ENCODE measurements at places on chromosomes 7 and 10.

GRCh38 chr7:68441645-68442044, 1156.6 kb upstream of the AUTS2 start:
- DNase-seq, result no peak

DNA sequence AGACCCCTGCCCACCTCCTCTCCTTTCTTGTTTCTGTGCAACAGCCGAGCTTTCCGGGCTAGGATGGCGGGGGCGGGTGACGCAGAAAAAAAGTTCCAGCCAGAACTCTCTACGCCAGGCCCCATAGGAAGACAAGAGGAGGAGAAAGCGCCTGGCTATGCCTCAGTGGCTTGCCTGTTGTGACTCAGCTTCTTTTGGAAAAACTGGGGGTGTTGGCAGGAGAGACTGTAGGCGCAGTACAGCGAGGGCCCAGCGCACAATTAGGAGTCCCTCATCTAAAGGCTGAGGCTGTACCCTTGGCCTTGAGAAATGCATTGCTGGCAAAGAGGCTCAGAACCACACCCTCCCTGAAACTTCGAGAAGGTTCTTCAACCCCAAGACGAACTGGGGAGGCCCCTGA, 28.0 kb upstream of the KPNA7 start:
- no peak for DNase-seq

GRCh38 chr7:98774884-98775283, 94.9 kb downstream of the TMEM130 start:
- no peak for DNase-seq

GRCh38 chr7:40763319-40764287, 628.8 kb downstream of the SUGCT start:
- no peak for DNase-seq

DNA sequence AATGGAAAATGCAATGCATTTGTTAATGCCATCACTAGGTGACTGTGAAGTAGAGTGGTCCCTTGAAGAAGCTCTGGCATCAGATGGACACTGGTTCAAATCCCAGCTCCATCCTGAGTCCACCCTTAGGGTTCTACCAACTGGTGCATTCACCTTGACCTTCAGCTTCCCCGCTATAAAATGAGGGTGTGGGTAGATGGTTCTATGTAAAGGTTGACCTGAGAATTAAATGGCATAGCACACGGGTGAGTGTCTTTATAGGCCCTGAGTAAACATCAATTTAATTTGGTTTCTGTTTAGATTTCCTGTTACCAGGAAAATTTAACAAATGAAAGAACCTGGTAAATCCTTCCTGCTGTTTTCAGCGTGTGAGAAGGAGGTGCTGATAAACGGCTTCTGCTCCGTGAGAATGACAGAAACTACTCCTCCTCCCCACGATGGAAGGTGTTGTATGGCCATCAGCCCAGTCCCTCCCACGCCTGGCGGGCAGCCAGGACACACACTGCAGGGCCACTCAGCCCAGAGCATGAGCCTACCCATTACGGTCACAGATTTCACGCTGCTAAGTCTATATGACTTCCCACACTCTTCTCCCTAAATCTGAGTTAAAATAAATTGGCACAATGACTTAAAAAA, 210.1 kb downstream of the TNS3 start:
- DNase-seq, result no peak

GRCh38 chr10:119702583-119702982, 23.3 kb upstream of the INPP5F start:
- DNase-seq, result no peak

GRCh38 chr10:76840802-76841201, 796.8 kb downstream of the KCNMA1 start:
- no peak for DNase-seq

- no peak for DNase-seq
Measured at GRCh38 chr10:94571081-94571480, 25.5 kb downstream of the HELLS start.

DNA sequence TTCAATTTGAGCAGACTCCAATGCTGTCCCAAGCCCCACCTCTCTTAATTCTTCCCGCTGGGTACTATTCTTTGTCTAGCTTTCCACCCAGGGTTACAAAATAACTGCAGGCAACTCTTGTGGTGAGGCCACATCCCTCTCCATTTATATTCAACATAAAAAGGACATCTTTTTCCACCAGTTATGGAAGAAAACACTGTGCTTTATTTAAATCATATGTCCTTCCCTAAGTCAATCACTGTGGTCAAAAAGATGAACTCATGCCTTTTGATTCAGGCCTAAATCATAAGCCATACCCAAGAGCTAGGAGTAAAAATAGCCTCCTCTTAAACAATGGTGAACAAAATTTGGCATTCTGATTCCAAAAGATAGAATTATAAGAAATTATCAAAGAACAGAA, 386.0 kb downstream of the SEMA3D start:
- DNase-seq, result no peak

DNA sequence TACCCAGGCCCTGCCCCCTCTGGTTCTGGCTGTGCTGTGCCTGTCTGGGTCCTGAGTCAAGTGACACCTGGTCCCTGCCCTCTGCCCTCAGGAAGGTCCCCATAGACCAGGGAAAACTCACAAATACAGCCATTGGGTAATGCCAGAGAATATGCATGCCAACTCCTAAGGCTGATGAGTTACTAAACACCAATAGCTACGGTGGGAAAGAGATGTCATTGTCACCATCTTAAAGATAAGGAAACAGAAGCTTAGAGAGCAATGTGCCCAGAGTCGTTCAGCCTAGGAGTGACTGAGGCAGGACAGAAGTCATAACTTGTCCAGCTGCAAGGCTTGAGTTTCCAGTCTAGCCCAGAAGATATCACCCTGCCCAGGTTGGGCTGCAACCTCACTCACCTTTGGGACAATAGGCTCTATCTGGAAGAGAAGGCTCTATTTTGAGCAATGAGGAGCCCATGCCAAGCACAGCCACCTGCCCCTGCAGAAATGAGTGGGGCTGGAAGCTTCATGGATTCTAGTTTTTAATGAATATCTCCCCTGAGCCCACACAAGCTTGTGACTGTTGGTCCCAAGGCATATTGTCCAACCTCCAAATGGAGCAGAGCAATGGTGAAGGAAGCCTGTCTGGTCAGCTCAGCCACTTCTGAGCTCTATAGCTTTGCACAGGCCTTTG, 42.6 kb downstream of the ZNF273 start:
- DNase-seq, result no peak

GRCh38 chr7:130369831-130370550, 10.3 kb upstream of the CPA1 start:
- DNase-seq, result no peak

DNA sequence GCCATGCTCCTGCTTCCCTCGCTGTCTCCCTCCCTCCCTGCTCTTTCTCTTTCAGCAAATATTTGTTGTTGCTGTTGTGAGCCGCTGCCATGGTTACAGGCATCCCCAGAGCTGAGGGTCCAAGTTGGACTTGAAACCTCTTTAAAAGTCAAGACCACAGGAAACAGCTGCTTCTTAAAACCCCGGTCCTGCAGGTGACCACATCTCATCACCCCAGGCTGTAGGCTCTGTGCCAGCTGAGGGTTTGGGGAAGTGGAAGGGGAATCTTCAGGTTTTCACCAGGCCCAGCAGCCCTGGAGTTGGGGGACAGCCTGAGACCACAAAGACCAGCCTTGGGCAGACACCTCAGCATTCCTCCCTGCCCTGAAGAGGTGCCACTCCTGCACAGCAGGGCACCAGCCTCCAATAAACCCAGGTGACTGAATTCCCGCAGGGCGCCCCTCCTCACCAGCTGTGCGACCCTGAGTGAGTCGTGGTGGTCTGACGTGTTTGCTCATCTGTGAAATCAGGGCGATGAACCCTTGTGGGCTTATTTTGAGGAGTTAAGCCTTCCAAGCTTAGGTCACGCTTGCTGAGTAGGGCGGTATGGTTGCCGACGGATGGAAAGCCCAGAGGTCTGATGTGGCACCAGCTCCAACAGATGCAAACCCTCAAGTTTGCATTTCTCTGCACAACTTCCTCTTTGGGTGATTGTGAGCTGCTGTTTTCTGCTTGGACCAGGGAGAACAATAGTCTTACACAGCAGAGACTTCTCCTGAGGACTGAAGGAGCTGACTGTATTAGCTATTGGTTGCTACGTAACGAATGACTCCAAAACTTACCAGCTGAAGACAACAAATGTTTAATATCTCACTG, 24.8 kb downstream of the NPTX2 start:
- DNase-seq, result no peak

DNA sequence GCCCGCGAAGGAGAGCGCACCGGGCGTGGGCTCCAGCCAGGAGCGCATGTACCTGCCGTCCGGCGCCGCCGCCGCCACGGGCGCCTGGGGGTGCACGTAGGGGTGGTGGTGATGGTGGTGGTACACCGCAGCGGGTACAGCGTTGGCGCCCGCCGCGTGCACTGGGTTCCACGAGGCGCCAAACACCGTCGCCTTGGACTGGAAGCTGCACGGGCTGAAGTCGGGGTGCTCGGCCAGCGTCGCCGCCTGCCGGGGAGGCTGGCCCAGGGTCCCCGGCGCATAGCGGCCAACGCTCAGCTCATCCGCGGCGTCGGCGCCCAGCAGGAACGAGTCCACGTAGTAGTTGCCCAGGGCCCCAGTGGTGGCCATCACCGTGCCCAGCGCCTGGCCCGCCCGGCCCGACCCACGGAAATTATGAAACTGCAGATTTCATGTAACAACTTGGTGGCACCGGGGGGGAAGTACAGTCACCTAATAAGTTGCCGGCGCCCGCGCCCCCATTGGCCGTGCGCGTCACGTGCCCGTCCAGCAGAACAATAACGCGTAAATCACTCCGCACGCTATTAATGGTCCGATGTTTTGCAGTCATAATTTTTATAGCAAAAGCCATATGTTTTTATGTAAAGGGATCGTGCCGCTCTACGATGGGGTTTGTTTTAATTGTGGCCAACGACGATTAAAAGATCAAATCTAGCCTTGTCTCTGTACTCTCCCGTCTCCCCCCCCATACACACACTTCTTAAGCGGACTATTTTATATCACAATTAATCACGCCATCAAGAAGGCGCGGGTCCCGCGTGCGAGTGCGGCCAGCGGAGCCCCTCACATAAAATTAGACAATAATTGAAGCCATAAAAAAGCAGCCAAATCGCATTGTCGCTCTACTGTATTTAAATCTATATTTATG, at the start of gene HOXA9:
TSS of gene HOXA9 (minus strand) at position 449 of the 907 bp plus-strand sequence. CDS start at position 369, 80 bp downstream.
- DNase-seq, result no peak

GRCh38 chr7:69162326-69162725, 435.9 kb upstream of the AUTS2 start:
- DNase-seq, result no peak

DNA sequence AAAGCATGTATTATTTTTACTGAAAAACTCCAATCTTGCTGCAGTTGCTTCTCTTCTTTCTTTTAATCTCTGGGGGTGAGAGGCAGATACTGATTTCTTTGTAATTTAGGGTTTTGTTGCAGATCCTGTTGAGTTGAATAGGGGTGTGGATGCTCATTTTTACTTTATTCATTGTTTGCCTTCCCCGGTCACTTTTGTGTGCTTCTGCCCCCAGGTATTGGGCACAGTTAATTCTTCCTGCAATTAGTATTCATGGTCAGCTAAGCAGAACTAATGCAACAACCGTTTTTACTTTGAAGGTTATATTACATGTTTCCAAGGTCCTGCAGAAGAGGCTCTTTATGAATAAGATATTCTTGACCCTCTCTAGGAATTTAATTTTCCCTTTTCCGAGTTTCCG, 96.4 kb downstream of the BUB3 start:
- no peak for DNase-seq

GRCh38 chr10:98538472-98538871, 91.7 kb upstream of the HPS1 start:
- no peak for DNase-seq

DNA sequence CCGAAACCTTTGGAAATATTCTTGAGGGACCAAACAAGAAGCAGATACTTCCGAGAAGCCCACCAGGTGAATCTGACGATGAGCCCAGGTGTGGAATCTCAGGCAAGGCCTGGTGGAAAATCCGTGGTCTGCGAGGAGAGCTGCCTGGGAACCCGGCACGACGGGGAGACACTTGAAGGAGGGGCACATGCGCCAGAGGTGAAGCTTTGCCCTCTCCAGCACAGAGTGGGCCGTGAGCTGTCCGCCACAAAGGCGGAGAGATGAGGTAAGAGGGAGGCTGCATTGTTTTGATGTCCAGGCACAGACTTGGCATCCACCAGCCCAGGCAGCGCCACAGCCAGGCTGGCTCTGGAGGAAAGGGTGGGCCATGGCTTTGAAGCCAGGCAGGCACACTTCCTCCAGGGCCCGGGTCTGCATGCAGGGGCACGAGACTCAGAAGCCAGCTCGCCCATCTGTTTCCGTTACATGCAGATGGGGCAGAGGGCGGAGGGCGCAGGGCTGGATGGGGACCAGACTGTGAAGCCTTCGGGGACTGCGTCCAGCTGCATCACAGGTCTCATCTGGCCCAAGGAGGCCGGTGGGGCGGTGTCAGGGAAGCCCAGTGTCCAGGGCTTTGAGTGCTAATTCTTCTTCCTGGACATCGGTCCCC, 45.4 kb downstream of the CALML3 start:
- no peak for DNase-seq

DNA sequence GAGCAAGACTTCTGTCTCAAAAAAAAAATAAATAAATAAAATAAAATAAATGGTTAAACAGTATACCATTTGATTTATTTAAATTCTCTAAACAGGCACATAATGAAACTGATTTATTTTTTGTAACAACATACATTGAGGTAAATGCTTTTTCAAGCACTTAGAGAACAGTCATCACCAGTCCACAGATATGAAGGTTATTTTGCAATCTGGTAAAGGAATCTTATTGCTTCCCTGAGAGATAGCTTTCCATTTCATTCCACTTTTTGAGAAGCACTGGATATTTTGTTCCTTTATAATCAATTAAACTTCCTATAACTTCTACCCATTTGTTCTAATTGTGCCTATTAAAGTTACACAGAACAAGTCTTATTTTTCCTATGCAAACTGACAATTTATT, 5.2 kb downstream of the CEP55 start:
- DNase-seq, result no peak

- DNase-seq, result no peak
Measured at GRCh38 chr7:75650062-75650461, 88.7 kb downstream of the HIP1 start.

DNA sequence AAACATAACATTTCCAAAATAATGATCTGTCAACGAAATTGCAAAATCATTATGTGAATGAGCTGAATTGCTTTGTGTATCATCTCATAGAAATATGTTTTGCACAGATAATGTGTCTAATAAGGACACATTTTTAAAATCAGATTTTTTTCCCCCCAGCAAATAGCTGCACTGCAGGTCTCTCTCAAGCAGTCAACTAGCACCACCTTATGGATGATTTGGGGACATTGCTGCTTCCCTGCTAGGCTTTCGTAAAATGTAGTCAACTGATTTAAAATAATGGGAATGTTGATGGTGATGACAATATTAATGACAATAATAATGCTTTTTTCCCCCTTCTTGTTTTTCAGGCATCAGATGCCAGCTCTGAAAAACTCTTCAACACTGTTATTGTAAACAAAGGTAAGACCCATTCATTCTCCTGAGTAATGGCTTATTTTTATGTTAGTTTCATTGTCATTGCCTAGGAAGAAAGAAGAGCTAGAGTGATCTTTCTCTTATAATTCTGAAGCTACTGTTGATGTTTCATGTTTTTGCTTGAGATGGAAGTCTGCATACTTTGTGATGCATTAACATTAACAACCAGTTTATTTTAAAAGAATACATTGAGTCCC, 433.6 kb upstream of the GALNT17 start:
- no peak for DNase-seq

All from stimulated activated CD8-positive, alpha-beta memory T cell treated with anti-CD3 and anti-CD28 coated beads, Interleukin-4, amount 100 ng/mL, for 4 hours (primary cell).